ENCODE measurements at places on chromosomes 16 and 17.

GRCh38 chr17:48486557-48486956 lies 44.3 kb downstream of the HOXB1 start:
- DNase-seq: peak; percentile 89

- DNase-seq: no peak
Observed at GRCh38 chr17:48760411-48760810, 31.9 kb upstream of the HOXB13 start.

GRCh38 chr16:85709766-85710585 lies 21.2 kb upstream of the GINS2 start:
- no peak for DNase-seq

DNA sequence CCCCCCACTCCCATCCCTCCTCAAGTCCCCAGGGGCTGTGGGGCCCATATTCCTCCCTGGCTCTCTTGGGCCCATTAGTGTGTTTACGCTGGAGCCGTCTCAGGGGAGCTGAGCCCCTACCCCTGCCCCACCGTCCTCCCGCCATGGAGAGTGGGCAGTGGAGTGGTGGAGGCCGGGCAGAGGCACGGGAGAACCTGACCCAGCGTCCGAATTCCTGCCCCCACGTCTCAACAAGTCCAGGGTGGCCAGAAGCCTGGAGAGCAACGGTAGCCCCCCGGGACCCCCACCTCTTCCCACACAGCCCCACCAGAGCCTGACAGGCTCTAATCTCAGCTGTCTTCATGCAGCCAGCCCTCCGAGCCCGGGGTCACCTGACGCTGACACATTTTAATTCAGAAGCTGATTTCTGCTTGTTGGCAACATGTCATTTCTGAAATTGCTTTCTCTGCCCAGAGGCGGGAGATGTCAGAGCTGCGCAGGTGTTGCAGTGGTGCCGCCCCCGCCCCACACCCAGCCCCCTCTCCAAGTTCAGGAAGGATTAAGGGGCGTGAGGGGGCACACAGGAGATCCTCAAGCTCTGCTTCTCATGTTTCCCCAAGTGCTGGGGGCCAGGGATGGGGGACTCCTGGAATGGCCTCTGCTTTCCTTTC lies 32.6 kb downstream of the WNT9B start:
- DNase-seq: no peak

- no peak for DNase-seq
Observed at GRCh38 chr16:1773703-1774447, 941 bp upstream of the MRPS34 start.

- DNase-seq: no peak
Observed at GRCh38 chr17:67353161-67353560, 13.2 kb downstream of the PSMD12 start.

DNA sequence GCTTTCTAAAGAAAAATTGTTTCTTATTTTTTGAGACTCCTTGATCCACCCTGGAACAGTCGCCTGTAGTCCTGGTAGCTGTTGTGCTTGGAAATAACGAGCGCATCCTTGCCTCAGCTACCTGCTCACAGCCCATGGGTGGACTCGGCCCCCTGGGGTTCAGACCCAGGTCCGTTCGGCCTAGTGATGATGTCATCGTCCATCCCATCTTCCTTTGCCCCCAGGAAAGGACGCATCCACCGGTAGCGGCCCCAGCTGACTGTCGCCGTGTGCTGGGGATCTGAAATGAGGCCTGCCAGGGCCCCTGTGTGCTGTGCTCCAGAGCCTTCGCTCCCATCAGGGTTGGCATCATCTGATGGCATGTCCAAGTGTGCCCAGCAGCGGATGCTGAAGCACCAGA lies 12.0 kb upstream of the CACNG1 start:
- no peak for DNase-seq

DNA sequence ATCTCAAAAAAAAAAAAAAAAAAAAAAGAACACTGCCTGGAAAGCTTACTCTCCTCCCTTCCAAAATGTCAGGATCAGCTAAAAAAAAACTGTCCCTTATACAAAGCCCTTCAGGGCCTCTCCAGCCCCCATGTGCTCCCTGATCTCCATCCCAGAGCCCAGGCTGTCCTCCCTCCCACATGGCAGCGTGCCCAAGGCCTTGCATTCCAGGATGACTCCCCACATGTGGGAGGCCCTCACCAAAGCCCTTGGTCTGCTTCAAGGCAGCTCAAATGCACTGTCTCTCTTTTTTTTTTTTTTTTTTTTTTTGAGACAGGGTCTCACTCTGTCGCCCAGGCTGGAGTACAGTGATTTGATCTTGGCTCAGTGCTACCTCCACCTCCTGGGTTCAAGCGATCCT lies 2.3 kb downstream of the FDXR start:
- DNase-seq: peak; percentile 42

DNA sequence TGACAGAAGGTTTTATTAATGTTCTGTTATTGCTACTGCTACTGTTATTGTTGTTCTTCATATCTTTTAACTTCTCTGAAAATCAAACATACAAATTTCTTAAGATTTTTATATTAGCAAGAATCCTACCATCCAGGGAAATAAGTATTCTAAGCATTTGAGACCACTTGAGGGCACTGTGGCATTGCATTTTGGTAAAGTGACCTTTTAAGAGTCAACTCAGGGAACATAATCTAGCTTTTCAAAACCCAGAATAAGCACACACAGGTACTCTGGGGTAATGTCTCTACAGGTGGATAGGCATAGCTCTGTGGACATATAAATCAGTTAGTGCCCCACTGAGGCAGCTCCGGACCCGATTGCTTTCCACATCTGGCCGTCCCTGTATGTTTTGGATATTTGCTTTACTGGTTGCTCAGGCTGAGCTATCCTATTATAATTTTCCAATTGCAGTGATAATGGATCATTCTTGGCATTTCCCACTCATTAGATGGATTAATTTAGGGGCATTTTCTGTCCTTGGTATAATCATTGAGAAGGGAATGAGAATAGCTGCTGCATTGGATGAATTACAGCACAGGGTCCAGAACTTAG lies 1425.1 kb upstream of the CDH8 start:
- peak; percentile 17 for DNase-seq

DNA sequence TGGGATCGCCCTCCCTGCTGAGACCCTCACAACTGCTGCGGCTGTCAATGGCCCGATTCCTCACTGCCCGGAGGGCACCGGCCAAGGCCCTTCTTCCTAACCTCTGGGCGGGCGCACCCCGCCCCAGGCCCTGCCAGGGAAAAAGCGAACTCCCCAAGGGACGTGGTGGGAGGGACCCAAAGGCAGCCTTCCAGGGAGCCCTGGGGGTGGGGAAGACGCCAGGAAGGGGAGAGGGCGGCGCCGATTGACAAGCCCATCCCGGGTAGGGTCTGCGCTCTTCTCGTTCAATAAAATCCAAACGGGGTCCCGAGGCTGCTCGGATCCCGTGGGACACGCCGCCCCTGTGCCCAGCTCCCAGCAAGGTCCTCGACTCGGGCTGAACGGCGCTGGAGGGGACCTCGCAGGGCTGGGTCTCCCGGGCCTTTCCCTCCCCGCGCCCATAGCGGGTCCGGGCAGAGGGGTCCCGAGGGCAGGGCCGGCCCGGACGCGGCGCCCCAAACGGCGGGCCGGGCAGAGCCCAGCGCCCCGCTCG lies 416 bp downstream of the KIFC3 start:
- DNase-seq: no peak

- DNase-seq: no peak
Observed at GRCh38 chr16:51884773-51885172, 662.2 kb downstream of the TOX3 start.

DNA sequence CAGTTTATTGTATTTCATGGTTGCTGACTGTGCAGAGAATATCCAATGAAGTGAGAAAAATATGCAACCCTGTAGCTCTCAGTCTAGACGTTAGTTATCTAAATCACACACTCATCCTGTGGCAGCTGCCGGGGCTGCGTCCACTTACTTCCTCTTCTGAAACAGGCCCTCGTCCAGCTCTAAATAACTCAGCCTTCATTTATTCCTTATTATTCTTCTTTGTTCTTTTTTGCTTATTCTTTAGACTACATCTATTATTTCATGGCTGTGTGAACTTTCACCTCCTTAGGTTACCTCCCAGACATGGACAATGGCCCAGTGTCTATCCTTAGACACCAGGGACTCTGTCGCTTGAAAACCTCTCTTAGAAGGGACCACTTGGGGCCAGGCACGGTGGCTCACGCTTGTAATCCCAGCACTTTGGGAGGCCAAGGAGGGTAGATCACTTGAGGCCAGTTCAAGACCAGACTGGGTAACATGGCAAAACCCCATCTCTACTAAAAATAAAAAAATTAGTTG lies 3.4 kb upstream of the THUMPD1 start:
- no peak for DNase-seq

DNA sequence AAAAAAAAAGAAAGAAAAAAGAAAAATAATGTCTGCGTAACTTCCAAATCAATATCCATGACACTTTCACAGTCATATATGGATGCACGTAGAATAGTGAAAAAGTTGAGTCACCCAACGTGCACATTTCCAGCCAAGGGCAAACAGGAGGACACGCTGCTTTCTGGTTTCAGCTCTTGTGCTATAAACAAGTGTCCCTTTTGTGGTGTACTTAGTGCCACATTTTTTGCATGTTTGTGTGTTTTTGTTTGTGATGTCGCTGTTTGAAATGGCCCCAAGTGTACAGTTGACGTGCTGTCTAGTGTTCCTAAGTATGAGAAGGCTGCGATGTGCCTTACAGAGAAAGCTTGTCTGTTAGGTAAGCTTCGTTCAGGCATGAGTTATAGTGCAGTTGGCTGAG lies 2.9 kb downstream of the CHD9 start:
- DNase-seq: no peak

GRCh38 chr17:50422738-50423137 lies 3.3 kb upstream of the ACSF2 start:
- DNase-seq: no peak

DNA sequence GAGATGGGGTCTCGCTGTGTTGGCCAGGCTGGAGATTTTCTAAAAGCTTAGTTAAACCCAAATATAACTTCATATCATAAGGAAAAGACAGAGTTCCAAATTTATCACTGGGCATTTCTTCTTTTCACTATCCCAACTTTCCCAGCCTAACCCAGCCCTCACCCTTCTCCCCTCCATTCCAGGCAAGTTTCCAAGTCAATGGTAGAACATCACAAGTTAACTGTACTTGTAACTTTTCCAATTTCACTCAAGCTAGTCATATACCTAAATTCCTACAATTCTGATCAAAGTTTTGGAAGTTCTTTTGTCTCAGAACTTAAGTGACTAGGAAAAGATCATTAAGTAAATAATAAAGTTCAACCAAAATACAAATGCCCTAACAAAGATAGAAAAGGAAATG lies 61.2 kb downstream of the USP32 start:
- DNase-seq: no peak

- no peak for DNase-seq
Observed at GRCh38 chr17:57601143-57601735, 143.9 kb downstream of the CCDC182 start.

DNA sequence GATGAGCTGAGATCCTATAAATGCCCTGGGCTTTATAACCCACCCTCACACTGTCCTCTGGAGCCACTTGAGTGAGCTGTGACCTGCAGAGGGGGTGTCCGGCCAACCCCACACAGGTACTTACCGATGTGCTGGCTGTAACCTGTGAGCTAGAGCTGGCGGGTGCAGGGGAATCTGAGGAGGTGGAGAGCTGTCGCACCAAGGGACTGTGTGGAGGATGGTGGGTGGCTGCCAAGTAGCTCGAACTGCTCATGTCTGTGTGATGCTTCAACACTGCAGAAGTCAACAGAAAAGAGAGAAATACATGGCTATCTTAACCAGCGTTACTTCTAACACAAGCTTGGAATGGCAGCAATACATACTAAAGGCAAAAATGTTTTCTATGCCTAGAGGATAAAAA lies 39.4 kb downstream of the STH start:
- no peak for DNase-seq

DNA sequence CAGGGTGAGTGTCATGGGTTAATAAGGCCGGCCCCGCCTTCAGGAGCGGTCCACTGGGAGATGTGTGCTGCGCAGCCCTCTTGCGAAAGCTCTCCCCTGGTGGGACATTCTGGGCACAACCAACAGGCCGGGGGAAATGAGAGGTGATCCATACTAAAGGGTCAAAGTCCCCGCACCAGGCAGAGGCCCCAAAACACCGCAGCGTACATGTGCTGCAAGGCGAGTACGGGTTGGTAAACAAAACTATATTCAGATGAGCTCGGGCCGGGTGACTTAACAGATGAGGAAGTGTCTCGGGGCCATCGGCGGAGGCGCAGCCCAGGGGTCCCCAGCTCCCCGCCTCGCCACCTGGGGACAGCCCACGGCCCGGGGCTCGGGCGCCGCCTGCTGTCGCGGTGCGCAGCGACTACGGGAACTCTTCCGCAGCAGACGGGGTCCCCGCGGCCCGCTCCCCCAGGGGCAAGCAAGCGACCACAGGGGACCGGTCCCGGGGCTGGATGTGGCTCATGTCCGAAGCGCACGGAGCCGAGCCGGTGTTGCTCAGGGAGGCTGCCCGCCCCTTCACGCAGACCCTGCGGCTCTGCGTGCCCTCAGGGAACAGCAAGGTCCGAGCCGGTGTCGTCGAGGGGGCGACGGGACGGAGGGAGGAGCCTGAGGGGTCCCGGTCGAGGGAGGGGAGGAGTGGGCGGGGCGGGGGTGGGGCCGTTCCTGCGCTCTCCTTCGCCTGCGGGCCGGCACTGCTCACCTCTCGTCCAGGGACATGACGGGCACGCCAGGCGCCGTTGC lies at the start of gene RAB37:
Gene RAB37 (plus strand): TSS at position 744 of the 786 bp plus-strand sequence. CDS start 17 bp downstream, at position 761.
- no peak for DNase-seq

DNA sequence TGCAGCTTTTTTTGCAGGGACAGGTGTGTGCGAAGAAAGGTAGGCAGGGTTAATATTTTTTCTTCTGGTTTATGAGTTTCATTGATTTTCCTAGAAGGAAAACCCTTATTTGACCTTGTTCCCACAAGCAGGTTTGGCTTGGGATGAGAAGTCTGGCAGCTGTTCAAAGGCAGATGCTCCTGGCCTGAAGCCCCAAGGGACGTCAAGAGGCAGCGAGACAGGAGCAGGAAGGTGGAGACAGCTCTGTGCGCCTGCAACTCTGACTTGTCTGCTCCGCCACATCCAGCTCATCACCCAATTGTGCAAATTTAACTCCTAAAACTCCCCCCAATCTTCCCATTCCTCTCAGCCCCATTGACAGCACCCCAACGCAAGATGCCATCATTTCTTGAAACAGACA lies 136.8 kb upstream of the XYLT1 start:
- no peak for DNase-seq

DNA sequence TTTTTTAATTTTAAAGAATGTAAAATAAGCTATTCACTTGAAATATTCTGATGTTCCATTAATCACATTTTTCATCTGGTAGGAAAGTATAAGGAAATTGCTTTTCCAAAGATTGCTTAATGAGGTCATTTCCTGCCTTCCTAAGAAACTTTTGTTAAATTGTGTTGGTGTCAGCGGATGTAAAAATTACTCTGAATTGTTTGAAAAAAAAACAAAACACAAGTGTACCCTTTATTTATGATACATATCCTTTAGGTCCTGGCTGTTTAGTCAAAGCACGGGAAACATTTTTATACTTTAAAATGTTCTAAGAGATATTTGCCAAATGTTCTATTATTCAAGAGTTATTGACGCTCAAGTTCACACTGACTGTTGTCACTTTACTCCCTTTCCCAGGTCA lies 1357.4 kb upstream of the GOT2 start:
- no peak for DNase-seq

All from fibroblast of skin of left biceps (primary cell).